Stimulated activated effector memory CD8-positive, alpha-beta T cell treated with anti-CD3 and anti-CD28 coated beads, Interleukin-12 subunit alpha, Interleukin-12 subunit beta, amount 100 ng/mL, for 72 hours (primary cell): ENCODE measurements at places on chromosomes 7 and 10.
A peak's percentile ranks its signal among the peaks of the same experiment; 100 is the strongest.

- no peak for DNase-seq
Observed at GRCh38 chr10:16779384-16779915, 37.8 kb downstream of the RSU1 start.

- DNase-seq, result no peak
Observed at GRCh38 chr7:130148561-130148960, 56.6 kb downstream of the TMEM209 start.

- peak; percentile 82 for DNase-seq
Observed at GRCh38 chr7:131235489-131236317, 92.0 kb upstream of the MKLN1 start.

DNA sequence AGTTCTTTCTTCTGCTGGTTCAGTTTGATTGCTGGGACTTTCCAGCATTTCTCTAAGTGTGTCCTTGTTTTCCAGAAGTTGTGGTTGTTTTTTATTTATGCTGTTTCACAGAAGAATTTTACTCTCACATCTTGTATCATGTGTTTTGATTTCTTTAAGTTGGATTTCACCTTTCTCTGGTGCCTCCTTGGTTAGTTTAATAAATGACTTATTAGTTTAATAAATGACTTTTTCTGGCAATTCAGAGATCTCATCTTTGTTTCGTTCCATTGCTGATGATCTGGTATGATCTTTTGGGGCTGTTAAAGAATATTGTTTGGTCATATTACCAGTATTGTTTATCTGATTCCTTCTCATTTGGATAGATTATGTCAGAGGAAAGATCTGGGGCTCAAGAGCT is 59.8 kb upstream of the CYP2C9 start:
- no peak for DNase-seq

GRCh38 chr7:50618281-50618680 is 53.1 kb upstream of the DDC start:
- DNase-seq, result no peak

GRCh38 chr7:150975536-150976319 is 2.4 kb downstream of the KCNH2 start:
- no peak for DNase-seq

GRCh38 chr7:139915864-139916716 is 87.0 kb downstream of the TBXAS1 start:
- peak; percentile 51 for DNase-seq
